ENCODE measurements at places on chromosomes 2 and 18.

GRCh38 chr2:113053666-113054065 lies 999 bp upstream of the IL36B start:
- ATAC-seq, result no peak

- peak; percentile 58 for ATAC-seq
Measured at GRCh38 chr2:231713730-231714638, 5.7 kb downstream of the PTMA start.

DNA sequence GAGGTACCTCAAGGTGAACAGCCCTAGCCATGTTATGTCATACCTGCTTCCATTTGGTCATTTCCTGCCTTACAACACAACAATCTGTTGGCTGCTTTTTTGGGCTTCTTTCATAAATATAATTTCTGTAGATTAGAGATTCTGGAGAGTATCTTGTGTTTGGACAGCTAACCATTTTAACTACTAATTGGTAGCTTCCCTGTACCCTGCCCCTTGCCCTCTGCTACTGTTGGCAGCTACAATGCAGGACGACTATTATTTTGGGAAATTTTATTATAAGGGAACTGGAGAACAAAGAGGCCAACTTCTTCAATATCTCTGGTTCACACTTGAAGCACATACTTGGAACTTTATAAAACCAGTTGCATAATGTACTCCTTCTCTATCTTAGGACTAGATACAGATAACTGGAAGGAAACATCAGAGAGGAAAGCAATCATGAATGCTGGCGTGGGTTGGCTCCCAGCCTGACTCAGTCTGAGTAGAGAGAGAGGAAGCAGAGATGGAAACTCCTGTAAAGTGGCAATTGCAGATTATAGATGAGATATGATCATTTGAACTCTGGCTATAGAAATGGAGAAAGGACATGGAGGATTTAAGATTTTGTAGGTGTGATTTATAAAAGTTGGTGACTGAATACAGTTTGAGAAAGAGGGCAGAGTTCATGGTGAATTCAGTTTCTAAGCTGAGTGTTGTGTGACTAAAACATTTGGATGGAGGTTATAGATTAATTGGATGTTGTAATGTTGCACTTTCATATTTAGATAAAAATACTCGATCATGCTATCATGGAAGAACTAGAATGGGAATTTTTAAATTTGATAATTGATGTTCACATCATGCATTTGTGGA lies 74.5 kb downstream of the MDH1 start:
- ATAC-seq, result no peak

GRCh38 chr2:138445227-138445626 lies 56.3 kb upstream of the SPOPL start:
- ATAC-seq, result no peak

GRCh38 chr18:34795070-34795732 lies 85.1 kb downstream of the DTNA start:
- peak; percentile 42 for ATAC-seq

DNA sequence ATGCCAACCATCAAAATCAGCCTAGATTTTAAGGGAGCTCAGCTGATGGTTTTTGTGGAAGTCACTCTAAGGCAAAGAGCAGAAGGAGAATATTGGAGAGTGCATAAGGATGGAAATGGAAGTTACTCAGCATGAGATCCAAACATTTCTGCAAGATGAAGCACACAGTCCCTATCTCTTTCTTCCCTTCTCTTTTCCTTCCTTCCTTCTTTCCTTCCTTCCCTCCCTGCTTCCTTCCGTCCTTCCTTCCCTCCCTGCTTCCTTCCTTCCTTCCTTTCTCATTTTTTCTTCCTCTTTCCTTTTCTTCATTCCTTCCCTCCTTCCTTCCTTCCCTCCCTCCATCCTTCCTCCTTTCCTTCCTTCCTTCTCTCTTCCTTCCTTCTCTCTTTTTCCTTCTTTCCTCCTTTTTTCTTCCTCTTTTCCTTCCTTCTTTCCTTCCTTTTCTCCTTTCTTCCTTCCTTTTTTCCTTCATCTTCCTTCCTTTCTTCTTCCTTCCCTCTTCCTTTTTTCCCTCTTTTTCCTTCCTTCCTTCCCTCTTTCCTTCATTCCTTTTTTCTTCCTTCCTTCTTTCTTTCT lies 727.9 kb upstream of the CDH2 start:
- no peak for ATAC-seq

DNA sequence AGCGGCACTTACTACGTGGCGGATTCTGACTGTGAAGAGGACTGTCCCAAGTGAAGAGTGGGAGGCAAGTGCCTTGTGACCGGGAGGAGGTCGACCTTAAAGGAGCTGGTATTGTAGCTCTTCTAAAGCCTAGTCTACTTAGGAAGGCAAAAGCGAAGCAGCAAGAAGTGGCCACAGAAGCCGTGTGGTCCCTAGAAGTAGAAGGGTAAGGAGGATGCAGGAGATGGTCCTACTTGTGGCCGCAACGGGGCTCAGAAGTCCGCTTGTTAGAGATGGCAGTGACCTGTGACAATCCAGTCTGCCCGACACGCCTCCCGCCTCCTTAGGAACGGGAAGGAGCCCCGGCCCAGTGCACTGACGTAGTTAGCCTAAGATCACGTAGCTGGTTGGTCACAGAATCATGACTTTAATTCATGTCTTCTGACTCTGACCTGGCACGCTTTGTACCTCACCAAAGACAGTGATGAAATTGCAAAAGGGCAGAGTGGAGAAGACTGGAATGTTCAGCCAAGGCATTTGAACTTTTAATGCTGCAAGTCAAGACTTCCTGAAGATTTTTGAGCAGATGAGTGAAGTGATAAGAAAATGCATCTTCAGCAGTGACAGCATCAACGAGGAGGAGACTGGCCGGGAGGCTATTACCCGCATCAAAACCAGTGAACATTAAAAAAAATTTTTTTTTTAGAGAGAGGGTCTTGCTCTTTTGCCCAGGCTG lies 749 bp upstream of the EIF2AK3 start:
- peak; percentile 83 for ATAC-seq

DNA sequence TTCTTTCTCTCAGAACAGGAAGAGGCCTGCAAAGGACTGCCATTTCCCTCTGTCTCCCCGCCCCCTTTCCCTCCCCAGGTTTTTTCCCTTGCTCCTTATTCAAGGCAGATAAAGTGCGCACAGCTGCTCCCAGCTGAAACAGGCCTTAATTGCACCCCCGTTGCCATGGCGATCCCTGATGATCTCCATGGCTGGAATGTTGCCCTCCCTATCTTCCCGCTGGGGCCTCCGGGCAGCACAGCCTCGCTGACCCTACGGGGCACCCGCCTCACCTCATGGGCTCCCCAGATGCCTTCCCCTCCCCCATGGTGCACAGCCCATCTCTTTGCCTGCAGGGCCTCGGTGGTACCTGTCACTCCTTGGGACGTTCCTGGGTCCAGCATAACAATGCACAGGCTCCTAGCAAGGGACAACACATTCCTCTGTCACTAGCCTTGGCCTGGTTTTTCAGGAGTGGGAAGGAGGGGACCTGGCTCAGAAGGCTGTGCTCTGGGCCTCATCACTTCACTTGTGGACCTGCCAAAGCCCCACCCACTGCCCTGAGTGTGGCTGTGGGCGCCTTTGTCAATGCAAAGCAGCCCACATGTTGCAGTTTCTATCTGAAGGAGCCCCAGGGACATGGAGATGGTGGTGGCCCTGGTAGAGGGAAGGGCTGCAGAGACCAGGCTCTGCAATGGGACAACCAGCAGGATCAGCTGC lies 115.0 kb downstream of the CELF4 start:
- ATAC-seq, result no peak

DNA sequence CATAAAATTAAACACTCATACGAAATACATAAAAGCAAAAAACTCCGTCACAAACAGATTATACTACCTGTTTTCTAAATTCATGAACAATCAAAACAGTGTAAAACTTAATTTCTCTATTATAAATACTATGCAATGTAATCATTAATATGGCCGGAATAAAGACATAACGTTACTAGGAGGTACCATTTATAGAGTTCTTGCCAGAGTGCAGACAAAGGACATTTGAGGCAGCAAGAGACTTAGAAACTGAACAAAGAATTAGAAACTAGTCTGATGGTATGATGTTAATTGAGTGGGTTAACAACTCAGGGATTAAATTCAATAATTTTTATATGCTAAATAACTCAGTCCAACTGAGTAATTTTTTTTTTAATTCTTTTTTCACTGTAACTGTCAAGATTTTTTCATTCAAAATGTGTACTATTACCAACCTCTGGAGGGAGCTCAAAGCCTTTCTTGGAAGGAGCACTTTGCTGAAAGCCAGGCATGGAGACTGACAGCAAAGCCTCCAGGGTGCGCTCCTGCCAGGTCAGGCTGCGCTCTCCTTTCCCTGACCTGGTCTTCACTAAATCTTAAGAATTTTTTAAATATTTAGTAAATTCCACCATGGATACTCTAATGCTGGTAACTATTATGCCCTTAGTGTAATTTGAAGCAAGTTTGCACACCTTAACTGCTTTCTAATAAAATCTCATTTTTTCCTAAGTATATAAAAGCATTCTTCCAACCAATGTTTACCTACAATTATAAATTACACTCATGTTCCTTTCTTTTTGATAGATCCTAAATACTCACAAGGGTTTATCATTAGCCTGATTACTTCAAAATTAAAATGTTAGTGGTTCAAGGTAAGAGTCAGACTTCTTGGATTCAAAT lies 34.1 kb downstream of the WDR35 start:
- ATAC-seq, result peak; percentile 58
